ENCODE measurements at places on chromosomes 7 and 10.

GRCh38 chr10:49296382-49296781 is 2.6 kb upstream of the C10orf71 start:
- DNase-seq, result no peak

- no peak for DNase-seq
Measured at GRCh38 chr10:57513637-57514036, 754.1 kb downstream of the IPMK start.

- DNase-seq, result no peak
Measured at GRCh38 chr10:24694086-24694485, 29.6 kb downstream of the ARHGAP21 start.

GRCh38 chr10:130709415-130709814 is 573.2 kb downstream of the GLRX3 start:
- DNase-seq, result no peak

DNA sequence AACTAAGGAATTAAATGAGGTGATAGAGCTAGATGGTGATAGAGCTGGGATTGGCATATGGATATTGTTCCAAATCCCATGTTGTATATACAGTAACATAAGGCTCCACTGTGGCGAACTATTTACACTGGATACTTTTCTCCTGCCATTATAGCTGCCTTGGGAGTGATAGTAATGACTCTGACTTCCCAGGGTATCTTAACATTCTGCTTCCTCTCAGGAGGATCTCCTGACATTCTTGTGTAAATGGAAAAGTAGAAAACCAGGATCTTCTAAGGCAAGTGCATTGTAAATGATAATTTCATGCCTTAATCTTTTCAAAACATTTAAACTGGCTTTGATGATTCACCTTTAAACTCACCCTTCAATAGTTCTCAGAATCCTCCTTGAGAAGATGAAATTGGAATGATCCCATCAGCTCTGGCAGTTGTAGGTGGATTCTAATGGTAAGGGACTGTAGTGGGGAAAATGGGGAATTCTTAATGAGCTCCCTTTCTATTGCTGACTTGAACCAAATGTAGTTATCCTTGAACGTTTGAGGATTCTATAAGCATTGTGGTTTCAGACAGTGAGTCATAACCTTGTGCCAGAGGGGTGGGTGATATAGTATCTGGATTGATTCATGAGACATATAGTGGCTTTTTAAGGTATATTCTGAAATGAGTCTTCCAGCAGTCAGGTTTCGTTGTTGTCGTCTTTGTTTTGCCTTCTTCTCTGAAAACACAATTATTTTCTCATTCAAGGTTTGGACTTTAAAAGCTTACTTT is 450.0 kb downstream of the SUGCT start:
- DNase-seq, result no peak

DNA sequence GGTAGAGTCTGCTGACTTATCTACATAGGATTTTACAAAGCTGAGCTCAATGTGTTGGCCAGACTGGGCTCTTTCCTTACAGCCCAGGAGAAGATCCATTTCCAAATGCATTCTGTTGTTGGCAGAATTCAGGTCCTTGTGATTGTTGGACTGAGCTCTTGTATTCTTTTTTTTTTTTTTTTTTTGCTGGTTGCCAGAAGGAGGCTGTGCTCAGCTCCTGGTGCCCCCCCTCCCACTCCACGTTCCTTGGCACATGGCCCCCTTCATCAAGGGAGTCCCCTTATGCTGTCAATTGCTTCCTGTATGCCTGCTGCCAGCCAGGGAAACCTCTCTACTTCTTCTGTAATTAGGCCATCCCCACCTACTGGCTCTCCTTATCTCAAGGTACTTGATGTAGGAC is 518.1 kb upstream of the AKR1E2 start:
- no peak for DNase-seq

GRCh38 chr10:110356628-110357245 is 52.0 kb upstream of the SMNDC1 start:
- DNase-seq, result no peak

GRCh38 chr10:23051855-23052331 is 43.5 kb upstream of the MSRB2 start:
- DNase-seq, result no peak

- DNase-seq, result no peak
Measured at GRCh38 chr10:34063592-34063991, 729.1 kb upstream of the NRP1 start.

DNA sequence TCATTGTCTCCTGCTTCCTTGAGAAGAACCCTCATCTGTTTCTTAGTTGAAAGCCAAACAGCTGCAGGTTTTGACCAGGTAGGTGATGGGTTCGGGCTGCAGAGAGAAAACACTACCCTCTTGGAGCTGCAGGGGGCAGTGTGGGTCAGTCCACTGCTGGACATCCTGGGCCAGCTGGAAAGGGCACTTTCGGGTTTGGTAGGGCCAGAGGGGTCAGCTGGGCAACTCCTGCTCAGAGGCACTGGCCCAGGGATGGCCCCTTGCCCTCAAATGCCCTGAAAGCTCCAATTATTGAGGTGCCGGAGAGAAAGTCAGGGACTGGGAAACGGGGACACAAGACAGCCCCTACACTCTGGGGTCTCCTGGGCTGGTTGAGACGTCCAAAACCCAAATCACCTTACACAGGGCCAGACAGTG is 90.7 kb downstream of the MKI67 start:
- peak; percentile 2 for DNase-seq

GRCh38 chr7:6649241-6649961 is 12.3 kb downstream of the ZNF316 start:
- no peak for DNase-seq

GRCh38 chr10:131162866-131163843 is 148.4 kb downstream of the TCERG1L start:
- DNase-seq, result peak; percentile 22

- peak; percentile 67 for DNase-seq
Measured at GRCh38 chr10:29266641-29267040, 22.2 kb upstream of the LYZL1 start.

GRCh38 chr10:117074621-117075020 is 63.4 kb downstream of the VAX1 start:
- peak; percentile 17 for DNase-seq

GRCh38 chr10:83346266-83346910 is 792.9 kb upstream of the GHITM start:
- DNase-seq, result no peak

DNA sequence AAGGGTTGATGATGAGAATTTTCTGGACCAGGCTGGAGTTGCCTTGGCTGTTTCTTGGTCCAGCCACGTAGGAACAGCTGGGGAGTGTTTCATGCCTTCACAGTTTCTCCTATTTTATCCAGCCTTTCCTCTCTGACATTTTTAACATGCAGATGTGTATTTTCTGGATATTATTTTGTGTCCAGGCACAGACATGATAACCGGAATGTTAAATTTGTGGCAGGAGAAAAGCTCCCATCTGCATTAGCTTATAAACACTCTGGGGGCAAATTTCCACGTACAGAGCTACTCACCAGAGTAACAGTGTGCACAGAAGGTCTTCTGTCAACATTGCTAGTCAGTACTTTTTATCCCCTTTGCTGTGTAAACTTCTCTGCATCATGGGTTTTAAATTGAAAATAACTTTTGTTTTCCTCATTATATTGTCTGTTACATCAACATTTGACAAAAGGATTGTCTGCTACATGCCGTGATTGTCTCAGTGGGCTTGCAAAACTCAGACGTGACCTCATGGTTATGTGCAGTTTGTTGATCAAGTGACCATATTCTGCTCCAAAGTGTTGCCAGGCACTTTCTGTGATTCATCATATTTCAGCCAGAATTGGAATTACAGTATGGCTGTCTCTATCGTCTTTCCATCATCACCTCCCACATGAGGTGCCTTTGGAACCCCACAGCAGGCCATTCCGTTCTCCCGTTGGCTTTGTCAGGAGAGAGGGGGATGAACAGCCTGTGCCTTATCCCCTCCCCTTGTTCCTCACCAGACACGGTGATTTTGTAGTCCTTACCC is 41.4 kb downstream of the INSYN2A start:
- no peak for DNase-seq

GRCh38 chr10:93701866-93702209 is 554 bp downstream of the FRA10AC1 start:
- no peak for DNase-seq

- no peak for DNase-seq
Measured at GRCh38 chr10:8336629-8337331, 282.3 kb downstream of the GATA3 start.

DNA sequence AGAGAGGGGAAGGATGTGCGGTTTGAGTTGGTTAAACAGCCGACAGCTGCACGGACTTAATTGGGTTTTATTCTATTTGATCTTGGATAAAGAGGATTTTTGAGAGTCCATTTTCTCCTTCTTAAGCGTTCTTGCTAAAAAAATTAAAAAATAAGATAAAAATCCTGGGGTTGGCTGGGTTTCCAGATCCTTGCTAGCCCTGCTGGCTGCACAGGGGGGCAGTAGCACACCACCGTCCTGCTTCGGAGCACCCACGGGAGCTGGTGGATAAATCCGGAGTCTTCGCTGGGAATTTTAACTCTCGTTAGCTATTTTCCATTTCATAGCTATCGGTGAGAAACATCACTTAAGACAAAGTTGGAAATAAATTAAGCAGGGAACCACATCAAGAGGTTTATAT is 792.0 kb downstream of the TYW1 start:
- DNase-seq, result peak; percentile 34

DNA sequence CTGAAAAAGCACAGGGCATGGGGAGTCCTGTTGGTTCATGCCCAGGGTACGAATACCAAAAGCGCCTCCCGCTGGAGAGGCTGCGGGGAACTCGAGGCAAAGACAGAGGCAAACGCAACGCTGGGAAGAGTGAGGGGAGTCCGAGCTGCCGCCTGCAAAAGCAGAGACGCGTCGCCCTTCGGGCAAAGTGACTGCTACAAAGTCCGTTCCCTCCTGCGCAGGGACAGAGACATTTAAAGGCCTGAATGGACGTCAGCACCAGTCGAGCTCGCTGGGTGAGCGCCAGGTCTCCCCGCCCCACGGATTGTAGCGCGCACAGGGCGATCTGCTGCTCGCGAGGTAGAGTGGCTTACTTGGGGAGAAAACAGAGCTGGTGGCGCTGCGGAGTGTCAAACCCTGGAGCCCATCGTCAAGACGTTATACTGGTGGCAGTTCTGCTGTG is 732.8 kb downstream of the ZWINT start:
- no peak for DNase-seq

- no peak for DNase-seq
Measured at GRCh38 chr10:30829901-30830300, 200.3 kb upstream of the LYZL2 start.

GRCh38 chr10:131444862-131445461 is 133.4 kb upstream of the TCERG1L start:
- no peak for DNase-seq

DNA sequence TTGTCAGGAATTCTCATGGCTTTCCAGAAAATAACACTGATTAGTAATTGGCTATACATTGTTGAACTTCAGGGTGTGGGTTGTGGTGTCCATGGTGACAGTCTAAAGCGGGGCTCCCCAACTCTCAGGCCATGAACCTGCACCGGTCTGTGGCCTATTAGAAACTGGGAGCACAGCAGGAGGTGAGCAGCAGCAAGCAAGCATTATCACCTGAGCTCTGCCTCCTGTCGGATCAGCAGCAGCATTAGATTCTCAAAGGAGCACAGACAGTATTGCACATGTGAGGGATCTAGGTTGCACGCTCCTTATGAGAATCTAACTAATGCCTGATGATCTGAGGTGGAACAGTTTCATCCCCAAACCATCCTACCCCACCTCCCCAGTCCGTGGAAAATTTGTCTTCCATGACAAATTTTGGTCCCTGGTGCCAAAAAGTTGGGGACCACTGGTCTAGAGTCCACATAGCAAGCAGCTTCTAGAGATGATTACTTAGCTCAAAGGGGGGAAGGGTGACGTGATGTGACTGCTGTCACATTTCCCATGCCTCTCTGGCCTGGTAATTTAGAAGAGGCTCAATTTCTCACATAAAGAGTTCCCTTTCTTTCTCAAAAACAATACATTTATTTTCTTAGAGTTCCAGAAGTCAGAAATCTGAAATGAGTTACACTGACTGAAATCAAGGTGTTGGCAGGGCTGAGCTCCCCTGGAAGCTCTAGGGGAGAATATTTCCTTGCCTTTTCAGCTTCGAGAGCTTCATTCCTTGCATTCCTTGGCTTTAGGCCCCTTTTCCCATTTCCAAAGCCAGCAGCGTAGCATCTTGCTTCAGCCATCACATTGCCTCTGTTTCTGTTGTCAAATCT is 17.6 kb upstream of the FAM221A start:
- DNase-seq, result no peak

- no peak for DNase-seq
Measured at GRCh38 chr10:86290933-86291615, 75.5 kb downstream of the GRID1 start.

DNA sequence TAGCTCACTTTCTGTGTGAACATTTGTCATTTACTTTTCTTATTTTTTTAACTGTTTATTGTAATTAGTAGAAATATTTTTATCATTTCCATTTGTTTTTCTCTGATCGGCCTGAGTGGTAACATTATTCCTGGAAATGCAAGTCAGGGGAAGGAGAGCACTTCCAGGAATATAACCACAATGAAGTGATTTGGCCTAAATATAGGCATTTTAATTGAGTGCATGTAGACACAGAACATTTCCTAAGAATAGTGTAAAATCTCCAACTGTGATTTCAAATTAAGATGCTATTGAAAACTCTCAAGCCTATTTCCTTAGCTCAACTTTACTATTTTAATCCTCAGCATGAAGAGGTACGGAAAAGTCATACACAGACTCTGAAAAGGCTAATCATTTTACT is 86.5 kb upstream of the SKAP2 start:
- DNase-seq, result no peak

DNA sequence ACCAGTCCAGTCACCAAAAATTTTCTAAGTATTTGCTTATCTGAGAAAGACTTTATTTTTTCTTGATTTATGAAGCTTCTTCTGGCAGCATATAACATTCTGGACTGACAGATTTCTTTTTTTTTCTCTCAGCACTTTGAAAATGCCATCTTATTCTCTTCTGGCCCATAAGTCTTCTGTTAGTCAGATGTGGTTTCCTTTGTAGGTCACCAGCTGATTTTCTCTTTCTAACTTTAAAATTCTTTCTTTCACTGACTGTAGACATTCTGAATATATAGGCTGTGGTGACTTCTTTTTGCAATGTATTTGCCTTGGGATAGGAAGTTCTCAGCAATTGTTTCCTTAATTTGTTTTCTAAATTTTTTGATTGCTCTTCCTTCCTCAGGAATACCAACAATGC is 172.5 kb downstream of the CCDC7 start:
- no peak for DNase-seq

- DNase-seq, result no peak
Measured at GRCh38 chr7:127997226-127997922, 33.9 kb downstream of the LRRC4 start.

- no peak for DNase-seq
Measured at GRCh38 chr10:130062976-130063375, 47.7 kb downstream of the C10orf143 start.

DNA sequence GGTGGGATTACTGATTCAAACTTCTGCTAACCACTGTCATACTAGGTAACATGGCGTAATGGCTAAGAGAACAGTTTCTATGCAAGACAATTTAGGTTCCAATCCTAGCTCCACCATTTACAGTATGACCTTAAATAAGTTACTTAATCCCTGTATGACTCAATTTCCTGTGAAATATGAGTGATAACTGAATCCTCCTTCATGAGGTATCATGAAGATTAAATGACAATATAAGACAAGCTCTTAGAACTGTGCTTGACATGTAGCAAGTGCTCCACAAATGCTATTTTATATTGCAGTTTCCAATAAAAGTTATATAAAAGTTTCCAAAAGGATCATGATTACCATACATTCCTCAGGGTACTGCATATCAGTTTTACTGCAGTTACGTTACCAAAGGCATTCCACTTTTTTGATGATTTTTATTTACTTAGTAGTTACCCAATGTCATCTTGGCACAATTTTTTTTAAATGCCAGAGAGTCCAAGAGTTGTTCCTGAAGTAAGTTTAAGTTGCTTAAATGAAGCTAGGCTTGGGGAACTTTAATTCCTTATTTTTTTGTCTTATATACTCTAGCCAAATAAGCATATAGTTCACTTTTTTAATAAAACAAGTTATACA is 7.1 kb downstream of the DOCK4 start:
- DNase-seq, result no peak
